ENCODE measurements at places on chromosomes 1 and 21. TPM values are rescaled to one million over a fixed set of nuclear protein-coding genes. Genes with fewer than 3 reads are reported as not detected.

AGPAT3 gene
- total RNA-seq = 35.6 TPM

HJV gene
- total RNA-seq = not detected

TBX19 gene
- total RNA-seq = 1.1 TPM

DNA sequence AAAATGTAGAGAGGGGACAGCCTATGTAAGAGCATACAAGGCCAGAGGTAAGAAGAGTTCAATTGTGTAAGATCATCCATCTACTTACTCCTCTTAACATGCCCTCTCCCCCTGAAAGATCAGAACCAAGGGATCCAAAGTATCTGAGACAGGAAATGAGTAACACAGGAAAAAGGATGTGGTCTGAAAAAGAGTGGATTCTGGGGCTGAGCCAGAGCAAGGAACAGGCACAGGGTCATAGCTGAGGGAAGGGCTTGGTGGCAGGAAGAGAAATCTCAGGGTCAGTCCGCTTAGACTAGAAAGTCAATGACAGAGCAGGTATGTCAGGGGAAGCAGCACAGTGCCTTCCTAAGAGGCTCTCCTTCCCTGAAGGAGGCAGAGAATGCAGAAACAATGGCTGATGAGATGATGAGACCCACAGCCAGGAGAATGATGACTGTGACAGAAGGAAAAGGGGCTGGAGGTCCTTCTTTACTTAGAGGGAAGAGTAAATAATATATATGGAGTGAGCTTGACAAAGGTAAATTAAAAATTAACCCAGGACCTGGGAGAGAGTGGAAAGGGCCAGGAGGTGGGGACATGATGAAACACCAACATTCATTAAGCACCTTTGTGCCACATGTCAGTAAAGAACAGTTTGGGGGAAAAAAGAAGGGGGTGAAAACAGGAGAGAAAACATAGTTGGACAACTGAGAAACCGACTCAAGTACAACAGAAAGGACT, 26.2 kb upstream of the A3GALT2 start:
- peak; percentile 92 for DNase-seq

GRCh38 chr1:208230668-208231529, 13.3 kb downstream of the PLXNA2 start:
- DNase-seq = no peak

- DNase-seq = no peak
Observed at GRCh38 chr1:153922076-153922971, 448 bp downstream of the GATAD2B start.

- DNase-seq = no peak
Observed at GRCh38 chr1:47186267-47187185, 3.3 kb downstream of the PDZK1IP1 start.

All from astrocyte (in vitro differentiated cells and primary cell).